ENCODE measurements at places on chromosomes 16 and 17. TPM values are rescaled to one million over a fixed set of nuclear protein-coding genes. Genes with fewer than 3 reads are reported as not detected.

CCL18 gene
- not detected for total RNA-seq

LDAF1 gene
- total RNA-seq, result 1.3 TPM

FBXW10 gene
- not detected for total RNA-seq

ADAD2 gene
- total RNA-seq, result 0.13 TPM

PIP4K2B gene
- total RNA-seq, result 27.5 TPM

ESRP2 gene
- total RNA-seq, result 0.15 TPM

CLEC18A gene
- 7.2 TPM for total RNA-seq

SSTR5 gene
- total RNA-seq, result not detected

KCTD19 gene
- not detected for total RNA-seq

CDH3 gene
- total RNA-seq, result 1.2 TPM

DHX38 gene
- 125 TPM for total RNA-seq

ENPP7 gene
- not detected for total RNA-seq

SULT1A2 gene
- not detected for total RNA-seq

FBXL19 gene
- total RNA-seq, result 32.0 TPM

PRAC2 gene
- not detected for total RNA-seq

TMEM238L gene
- total RNA-seq, result not detected

ZFHX3 gene
- total RNA-seq, result 4.4 TPM

UNC13D gene
- total RNA-seq, result 3.2 TPM

KRTAP4-5 gene
- not detected for total RNA-seq

VASN gene
- 1.6 TPM for total RNA-seq

NACA2 gene
- total RNA-seq, result not detected

C1QTNF8 gene
- total RNA-seq, result not detected

ENKD1 gene
- 71.0 TPM for total RNA-seq

HBA1 gene
- total RNA-seq, result not detected

TBC1D28 gene
- total RNA-seq, result not detected
